ENCODE measurements at places on chromosomes 16 and 17.
A peak's percentile ranks its signal among the peaks of the same experiment; 100 is the strongest.

- no peak for DNase-seq
Measured at GRCh38 chr16:84843149-84844048, 23.6 kb downstream of the CRISPLD2 start.

- DNase-seq, result no peak
Measured at GRCh38 chr16:73046849-73047214, 1.1 kb downstream of the ZFHX3 start.

- no peak for DNase-seq
Measured at GRCh38 chr17:13619462-13619861, 17.7 kb upstream of the HS3ST3A1 start.

- DNase-seq, result no peak
Measured at GRCh38 chr17:31283841-31284240, 13.2 kb downstream of the OMG start.

- DNase-seq, result no peak
Measured at GRCh38 chr17:48530887-48531272, at the start of gene HOXB1. HOXB1 (minus strand) TSS chr17:48531011; CDS start chr17:48530904, 107 bp downstream.

- DNase-seq, result no peak
Measured at GRCh38 chr17:15886804-15887203, 58.1 kb upstream of the ADORA2B start.

- no peak for DNase-seq
Measured at GRCh38 chr17:72301887-72302286, 181.1 kb downstream of the SOX9 start.

GRCh38 chr17:73121506-73121905, 29.0 kb upstream of the SLC39A11 start:
- DNase-seq, result no peak

DNA sequence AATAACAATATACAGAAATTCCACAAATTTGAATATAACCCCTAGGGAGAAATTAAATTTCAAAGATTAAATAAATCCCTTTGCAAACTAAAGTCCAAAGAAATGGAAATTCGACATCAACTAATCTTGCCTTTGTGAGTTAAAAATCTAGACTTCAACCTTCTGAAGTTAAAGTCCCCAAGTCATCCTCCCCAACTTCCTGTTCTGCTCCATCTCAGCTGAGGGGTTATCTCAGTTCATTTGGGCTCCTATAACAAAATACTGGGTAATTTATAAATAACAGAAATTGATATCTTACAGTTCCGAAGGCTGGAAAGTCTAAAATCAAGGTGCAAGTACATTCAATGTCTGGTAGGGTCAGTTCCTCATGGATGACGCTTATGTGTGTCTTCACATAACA, 22.8 kb upstream of the KDM6B start:
- no peak for DNase-seq

DNA sequence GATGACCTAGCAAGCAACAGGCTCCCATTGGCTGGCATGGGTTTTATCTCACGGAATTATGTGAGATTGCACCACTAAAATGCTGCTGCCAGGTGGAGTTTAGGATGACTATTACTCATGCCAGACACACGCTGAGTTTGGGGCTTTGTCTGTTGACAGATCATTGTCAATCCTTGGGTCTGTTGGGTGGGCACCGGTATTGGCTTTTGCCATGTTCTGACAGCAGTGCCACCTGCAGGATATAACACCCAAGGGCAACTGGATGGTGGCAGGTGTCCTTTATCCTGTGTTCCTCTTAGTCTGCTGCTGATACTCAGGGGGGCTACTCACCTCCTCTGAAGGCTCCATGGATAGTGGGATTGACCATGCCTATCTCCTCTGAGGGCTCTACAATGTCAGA, 221.6 kb upstream of the DYNLRB2 start:
- no peak for DNase-seq

DNA sequence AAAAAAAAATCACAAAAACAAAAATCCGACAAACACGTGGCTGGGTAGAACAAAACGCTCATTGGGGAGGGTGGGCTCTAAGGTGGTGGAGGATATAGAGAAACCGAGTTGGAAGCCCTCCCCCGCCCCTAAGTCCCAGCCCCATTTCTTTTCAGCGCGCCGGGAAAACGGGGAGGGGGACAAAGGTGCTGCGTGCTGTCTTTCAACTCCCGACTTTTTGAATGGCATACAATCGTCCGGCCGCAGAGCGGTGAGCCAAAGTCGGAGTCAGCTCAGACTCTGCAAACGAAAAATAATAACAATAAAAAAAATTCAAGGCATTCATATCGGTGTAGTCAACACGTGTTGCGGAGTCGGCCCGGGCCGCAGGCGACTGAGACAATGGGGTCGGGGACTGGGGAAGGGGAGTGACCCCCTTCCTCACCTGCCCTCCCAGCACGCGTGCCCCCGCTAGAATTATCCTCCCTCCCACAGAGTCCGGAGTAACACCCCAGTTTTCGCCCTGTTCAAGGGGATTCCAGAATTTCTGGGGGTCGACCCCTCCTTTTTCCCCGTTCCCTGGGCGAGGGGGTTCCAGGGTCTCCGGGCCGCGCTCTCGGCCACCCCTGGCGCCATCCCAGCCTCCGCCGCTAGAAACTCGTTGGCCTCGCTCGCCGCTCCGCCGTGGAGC, 1.7 kb upstream of the IGF2BP1 start:
- no peak for DNase-seq

DNA sequence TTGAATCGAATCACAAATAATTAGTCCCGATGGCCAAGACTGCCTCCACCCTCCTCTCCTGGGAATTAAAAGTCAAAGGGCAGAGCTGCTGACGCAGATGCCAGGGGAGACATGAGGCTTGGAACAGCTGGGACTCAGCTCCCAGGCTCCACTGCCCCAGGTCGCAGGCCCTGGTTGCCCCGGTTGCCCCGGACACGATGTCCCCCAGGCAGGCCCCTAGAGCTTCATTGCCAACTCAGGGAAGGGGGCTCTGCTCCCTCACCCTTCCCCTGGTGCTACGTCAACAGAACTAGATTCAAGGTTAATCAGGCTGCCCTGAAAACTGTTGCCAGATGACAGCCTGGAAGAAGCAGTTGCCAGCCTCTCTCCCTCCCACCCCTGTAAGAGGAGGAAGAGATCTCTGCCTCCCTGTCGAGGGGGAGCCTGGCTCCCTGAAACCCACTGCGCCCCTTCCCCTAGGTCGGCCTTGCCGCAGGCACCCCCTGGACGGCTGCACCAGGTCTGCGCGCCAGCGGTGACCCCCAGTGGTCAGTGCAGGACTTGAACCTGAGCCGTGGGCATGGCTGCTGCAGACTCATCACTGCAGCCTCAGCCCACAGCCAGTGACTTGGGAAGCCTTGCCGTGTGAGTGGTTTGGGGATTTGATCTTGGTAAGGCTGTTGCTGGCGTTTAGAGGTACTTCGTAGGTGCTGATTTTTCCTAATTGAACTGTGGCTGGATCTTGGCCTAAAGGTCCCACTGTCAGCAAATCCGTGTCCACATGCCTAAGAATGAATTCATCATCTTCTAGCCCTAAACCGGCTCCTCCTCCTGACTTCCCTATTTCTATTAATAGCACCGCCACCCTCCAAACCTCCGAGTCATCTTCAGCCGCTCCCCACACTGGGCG, 84.1 kb upstream of the TOB1 start:
- peak; percentile 63 for DNase-seq

DNA sequence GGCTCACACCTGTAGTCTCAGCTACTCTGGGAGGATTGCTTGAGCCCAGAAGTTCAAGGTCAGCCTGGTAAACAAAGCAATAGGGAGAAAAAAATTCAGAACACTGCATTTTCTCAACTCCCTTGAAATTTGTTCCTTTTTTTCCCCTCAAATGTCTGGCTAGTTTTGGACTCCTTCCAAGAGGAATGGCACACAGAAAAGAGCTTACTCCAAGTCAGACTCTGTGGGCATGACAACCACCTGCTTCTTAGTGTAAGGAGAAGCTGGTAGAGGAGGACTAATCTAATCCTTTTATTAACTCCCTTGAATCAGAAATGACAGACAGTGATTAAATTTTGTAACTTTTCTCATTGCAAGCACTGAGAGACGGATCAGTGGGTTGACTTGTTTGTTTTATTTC, 27.9 kb upstream of the HYDIN start:
- DNase-seq, result no peak

DNA sequence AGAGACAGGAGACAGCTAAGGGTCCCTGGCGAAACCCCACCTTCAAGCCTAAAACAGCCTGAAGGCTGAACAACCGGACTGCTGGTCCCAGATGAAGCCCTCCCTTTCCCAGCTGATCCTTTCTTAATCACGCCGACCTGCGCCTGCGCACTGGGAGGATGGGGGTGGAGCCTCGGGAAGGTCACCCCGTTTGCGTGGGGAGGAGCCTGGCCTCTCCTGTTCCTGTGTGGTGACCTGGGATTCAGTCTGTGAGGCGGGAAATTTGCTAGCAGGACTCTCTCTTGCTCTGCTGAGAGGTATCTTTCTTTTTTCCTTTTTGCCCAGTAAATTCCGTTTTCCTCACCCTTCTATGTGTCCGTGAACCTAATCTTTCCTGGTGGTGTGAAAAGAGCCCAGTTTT, 9.6 kb downstream of the FAM20A start:
- no peak for DNase-seq

DNA sequence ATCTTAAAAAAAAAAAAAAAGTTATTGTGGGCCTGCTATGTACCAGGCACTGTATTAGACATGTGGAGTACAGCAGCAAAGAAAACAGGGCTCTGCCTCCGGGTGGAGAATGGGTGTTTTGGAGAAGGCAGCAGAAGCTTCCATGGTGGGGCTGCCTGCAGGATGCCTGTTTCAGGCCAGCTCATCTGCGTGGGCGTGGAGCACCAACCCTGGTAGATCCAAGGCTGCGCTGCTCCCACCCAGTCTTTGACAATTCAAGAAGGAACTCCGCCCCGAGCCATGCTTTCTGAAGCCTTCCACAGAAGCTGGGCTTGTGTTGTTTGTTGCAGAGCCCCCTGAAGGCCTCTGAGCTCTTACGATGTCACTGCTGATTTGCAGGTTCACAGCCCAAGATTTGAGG, 23.2 kb upstream of the CACNG1 start:
- DNase-seq, result no peak

- DNase-seq, result no peak
Measured at GRCh38 chr17:45190503-45191255, 29.0 kb downstream of the HEXIM2 start.

- no peak for DNase-seq
Measured at GRCh38 chr17:36613155-36613554, 11.8 kb downstream of the MRM1 start.

- no peak for DNase-seq
Measured at GRCh38 chr16:19860166-19861041, 24.2 kb downstream of the GPRC5B start.

DNA sequence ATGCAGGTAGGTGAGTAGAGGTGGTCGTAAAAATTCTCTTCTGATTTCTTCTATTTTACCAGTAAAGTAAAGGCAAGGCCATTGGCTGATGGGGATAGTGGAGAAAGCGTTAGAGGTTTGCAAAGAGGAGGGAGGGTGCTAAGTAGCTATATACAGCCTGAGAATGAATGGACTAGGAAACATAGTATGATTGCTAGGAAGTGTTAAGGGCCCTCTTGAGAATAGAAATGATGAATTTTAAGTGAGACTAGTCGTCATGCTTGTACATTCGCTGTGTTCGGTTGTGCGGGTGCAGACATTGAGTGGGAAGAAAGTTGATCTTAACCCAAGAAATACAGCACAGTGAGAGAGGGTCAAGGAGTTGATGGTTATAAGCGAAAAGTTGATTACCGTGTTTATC, 7.2 kb upstream of the HS3ST2 start:
- no peak for DNase-seq

GRCh38 chr17:3911271-3912053, 4.8 kb downstream of the P2RX1 start:
- DNase-seq, result peak; percentile 93

DNA sequence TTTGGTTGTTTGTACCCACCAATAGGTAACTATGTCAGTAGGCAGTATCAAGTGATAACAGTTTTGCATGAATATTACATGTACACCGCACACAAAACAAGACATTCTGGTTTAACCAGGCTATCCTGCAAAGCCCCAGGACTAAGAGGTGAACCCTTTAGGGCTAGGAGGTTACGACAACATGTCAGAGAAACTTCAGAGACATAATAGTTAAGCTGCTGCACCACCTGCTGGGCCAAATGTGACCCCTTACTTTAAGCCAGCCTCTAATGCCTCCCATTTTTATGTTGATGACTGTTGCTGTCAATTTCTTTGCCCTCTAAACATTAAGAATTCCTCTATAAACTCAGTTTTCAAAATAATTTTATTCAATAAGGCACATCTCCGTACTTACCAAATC, 15.4 kb downstream of the SRP68 start:
- no peak for DNase-seq

- DNase-seq, result no peak
Measured at GRCh38 chr17:60888812-60889709, 211.4 kb downstream of the BCAS3 start.

DNA sequence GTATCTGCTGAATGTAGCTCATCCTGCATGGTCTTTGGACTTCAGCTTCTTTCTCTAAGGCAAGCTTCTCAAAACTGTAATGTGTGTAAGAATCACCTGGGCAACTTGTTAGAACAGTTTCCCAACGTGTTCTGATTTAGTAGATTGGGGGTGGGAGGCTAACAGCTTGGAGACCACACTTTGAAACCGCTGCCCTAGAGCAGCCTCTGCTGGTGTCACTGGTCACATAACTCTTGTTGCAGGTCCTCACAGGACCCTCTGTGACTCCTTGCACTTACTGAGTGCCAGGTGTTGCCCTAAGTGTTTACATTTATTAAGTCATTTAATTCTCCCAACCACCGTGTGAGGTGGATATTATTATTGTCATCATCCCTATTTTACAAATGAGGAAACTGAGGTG, 9.9 kb downstream of the SLC35G3 start:
- no peak for DNase-seq

DNA sequence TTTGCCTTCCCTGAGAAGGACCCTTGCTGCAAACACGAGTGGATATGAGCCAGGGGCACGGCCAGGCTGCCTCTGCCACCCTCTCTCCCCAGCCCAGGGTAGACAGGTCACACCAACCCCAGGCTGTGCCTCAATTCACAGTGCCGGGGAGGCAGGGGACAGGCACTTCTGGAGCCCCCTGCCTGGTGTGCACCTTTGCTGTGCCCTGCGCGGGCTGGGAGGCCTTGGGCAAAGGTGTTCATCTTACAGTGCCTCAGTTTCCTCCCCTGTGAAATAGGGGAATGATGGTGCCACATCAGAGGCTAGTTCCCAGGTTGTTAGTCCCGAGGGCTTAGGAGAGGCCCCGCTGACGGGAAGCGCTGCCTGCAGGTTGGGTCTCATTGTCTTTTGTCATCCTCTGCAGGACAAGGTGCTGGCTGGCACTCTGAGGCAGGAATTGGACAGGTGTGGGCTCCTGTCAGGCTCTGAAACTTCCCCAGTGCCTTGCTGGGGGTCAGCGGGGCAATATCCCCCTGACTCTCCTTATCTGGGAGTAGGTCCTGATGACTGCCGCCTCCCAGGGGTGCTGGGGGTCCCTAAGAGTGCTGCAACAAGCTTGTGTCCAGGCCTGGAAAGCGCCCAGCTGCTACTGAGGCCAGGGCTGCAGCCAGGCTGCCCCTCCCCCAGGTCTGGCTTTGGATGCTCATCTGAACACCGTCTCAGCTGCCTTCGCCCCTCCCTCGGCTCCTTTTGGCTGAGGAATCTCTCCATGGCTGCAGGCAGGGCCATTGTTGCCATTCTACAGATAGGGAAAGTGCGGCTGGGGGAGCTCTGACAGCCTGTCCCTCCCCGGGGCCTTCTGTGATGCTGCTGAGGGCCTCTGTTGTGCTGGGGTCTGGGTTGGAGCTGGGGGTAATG, 3.1 kb downstream of the PRSS21 start:
- no peak for DNase-seq

- DNase-seq, result no peak
Measured at GRCh38 chr17:8910969-8911604, 43.6 kb upstream of the PIK3R6 start.

GRCh38 chr16:22194707-22195444, 11.2 kb upstream of the EEF2K start:
- no peak for DNase-seq
